SJCRH30 (cell line): ENCODE measurements at places on chromosomes 5 and 9.

- no peak for DNase-seq
- 0 out of 2 replicates have a peak, but pooled peaks cover under 1% of the 10 kb centered on the region for H3K4me1 ChIP-seq
- H3K36me3 ChIP-seq, result peaks cover 6% of the 10 kb centered on the region; the same call in 1 of the 2 replicates
- H3K27ac ChIP-seq, result no peak overlapping the region
Measured at GRCh38 chr9:87628346-87628745, 97.6 kb upstream of the CTSL start.

- DNase-seq, result peak; percentile 57
- no peaks in the 10 kb centered on the region for H3K36me3 ChIP-seq
- H3K4me1 ChIP-seq, result peaks cover 18% of the 10 kb centered on the region
- no peaks in the 10 kb centered on the region for H3K27me3 ChIP-seq
- no peak overlapping the region for H3K27ac ChIP-seq
Measured at GRCh38 chr5:155936520-155937406, 390.2 kb upstream of the SGCD start.

DNA sequence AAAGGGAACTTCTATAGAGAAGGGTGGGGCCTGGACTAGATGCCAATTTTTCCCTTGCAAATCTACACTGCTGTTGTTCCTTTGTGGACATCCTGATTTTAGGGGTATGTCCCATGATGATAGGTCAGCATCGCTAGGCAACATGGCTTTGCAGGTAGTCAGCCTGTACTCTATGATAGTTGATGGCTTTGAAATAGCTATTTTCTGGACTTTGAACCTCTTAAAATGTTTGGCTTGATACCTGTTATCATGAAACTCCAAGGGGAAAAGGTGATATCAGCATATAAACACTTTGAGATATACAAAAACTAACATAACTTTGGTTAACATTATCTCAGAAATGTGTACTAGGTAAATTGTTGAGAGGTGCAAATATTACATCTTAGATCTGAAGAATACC is 533.2 kb downstream of the CTNND2 start:
- no peak for DNase-seq
- H3K27ac ChIP-seq, result no peak overlapping the region
- H3K27me3 ChIP-seq, result no peaks in the 10 kb centered on the region
- H3K4me3 ChIP-seq, result no peak overlapping the region

DNA sequence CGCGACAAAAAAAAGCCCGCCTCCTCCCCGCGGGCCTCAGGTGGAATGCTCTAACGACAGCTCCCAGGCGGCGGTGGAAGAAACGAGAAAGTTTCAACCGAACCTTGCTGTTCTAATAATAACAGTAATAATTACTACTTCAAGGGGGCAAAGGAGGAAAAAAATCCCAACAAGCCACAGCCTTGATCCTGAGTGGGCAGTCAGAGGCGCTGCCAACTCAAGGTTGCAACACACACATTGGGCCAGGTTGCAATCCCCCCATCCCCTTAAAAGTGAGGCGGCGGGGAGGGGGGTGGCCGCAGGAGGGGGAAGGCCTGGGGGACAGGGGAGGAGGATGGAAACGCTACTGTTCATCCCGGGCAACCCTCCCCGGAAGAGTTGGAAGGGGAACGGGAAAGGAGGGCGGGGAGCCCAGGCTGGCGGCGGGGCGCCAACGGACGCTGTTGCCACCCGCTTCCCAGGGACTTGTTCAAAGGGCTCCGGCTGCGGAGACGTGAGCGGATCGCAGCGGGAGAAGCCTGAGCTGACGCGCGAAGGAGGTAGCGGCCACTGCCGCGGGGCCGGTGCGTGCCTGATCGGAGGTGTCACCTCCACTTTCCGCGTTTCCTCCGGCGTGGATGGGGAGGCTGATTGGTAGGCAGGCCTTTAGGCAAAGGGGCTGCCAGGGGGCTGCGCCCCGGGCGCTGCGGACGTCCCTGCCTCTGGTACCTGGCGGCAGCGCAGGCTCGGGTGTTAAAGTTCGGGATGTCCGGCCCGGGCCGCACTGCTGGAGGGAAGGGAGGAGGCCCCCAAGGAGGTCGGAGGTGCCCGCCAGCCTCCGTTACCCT is 647 bp downstream of the SMARCA2 start:
- H3K36me3 ChIP-seq, result no peaks in the 10 kb centered on the region
- 0 out of 2 replicates have a peak, but pooled peaks cover 2% of the 10 kb centered on the region for H3K4me1 ChIP-seq
- peak; percentile 37 for DNase-seq
- H3K4me3 ChIP-seq, result peak overlapping the region; percentile 73
- H3K27me3 ChIP-seq, result no peaks in the 10 kb centered on the region
- peak overlapping the region; percentile 88 for H3K27ac ChIP-seq

- H3K4me1 ChIP-seq, result peaks cover 30% of the 10 kb centered on the region
- no peaks in the 10 kb centered on the region for H3K27me3 ChIP-seq
- no peak overlapping the region for H3K4me3 ChIP-seq
- H3K27ac ChIP-seq, result peak overlapping the region; percentile 48
Measured at GRCh38 chr5:149452665-149453617, 73.8 kb upstream of the IL17B start.

DNA sequence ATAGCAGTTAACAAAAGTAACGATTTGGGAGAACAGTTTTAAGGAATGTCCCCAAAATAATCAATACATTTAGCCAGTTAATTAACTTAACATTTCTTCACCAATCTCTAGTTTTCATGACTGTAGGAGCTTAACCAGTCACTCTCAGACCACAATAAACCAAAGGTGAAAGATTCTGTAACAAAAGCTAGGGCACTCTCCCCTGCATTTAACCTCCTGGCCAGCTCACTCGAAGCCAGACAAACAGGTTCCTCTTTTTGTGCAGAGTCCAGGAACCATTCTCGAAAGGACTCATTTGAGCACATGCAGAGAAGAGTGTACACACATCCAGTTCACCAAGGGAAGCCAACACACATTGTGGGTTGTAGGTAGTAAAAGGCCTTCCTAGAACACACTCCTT is 6.5 kb downstream of the IL7R start:
- no peak for DNase-seq
- H3K27me3 ChIP-seq, result peaks cover 3% of the 10 kb centered on the region
- no peaks in the 10 kb centered on the region for H3K4me1 ChIP-seq
- H3K36me3 ChIP-seq, result no peaks in the 10 kb centered on the region

- H3K27me3 ChIP-seq, result no peaks in the 10 kb centered on the region
- H3K27ac ChIP-seq, result no peak overlapping the region
- H3K4me3 ChIP-seq, result no peak overlapping the region
- DNase-seq, result no peak
- H3K4me1 ChIP-seq, result no peaks in the 10 kb centered on the region
Measured at GRCh38 chr9:114308361-114308950, 14.4 kb upstream of the ORM1 start.

- no peaks in the 10 kb centered on the region for H3K27me3 ChIP-seq
- peaks cover 9% of the 10 kb centered on the region for H3K4me1 ChIP-seq
- no peaks in the 10 kb centered on the region for H3K36me3 ChIP-seq
- no peak overlapping the region for H3K27ac ChIP-seq
- no peak overlapping the region for H3K4me3 ChIP-seq
- no peak for DNase-seq
Measured at GRCh38 chr9:79567671-79568098, 4.1 kb upstream of the TLE4 start.

DNA sequence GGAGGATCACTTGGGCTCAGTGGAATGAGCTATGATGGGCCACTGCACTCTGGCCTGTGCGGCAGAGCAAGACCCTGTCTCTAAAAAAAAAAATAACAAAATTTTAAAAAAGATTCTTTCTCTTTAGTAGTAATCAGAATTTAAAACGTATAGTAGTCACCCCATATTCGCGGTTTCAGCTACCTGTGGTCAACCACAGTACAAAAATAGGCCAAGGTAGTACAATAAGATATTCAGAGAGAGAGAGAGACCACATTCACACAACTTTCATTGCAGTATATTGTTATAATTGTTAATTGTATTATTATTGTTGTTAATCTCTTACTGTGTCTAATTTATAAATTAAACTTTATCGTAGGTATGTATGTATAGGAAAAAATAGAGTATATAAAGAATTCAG is 18.7 kb downstream of the INIP start:
- no peak for DNase-seq
- peaks cover 38% of the 10 kb centered on the region for H3K36me3 ChIP-seq
- H3K4me3 ChIP-seq, result no peak overlapping the region
